Dermis microvascular lymphatic vessel endothelial cell (primary cell): ENCODE measurements at places on chromosomes 5 and 9. TPM values are rescaled to one million over a fixed set of nuclear protein-coding genes. Genes with fewer than 3 reads are reported as not detected.

DNA sequence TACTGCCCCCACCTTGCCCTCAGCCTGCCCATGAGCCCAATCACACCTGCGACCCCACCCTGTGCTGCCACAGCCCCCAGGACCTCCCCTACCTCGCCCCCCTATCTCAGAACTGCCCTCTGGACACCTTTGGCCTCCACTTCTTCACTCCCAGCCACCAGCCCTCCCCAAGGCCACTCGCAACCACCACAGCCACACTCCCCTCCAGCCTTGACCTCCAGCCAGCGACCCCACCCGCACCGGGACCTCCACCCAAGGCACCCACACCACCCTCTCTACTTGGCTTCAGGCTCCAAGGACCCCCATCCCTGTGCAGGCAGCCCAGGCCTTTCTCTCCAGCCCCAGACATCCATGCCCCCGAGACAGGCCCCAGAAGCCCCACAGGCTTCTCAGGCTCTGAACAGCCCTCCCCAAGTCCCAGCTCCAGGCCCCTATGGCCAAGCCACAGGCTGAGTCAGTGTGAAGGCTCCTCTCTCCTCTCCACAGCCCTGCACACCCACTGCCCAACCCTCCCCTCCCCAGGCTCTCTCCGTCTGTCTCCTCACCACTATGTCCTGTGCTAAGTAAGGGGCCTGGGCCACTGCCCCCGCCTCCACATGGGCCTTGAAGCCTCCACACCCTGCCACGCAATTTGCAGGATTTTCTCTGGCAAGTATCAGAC is 2.0 kb downstream of the AK1 start:
- no peak for DNase-seq

Gene RNF180
- 1.2 and 2.9 TPM in 2 replicates for total RNA-seq

Gene GMCL2
- not detected in 2 replicates for total RNA-seq

Gene TPM2
- 4.4 and 6.2 TPM in 2 replicates for total RNA-seq

Gene SHISAL2B
- not detected in 2 replicates for total RNA-seq

Gene PCDHGA2
- total RNA-seq, result 0.39 and 1.1 TPM in 2 replicates
